ENCODE measurements at places on chromosomes 1 and 21. TPM values are rescaled to one million over a fixed set of nuclear protein-coding genes. Genes with fewer than 3 reads are reported as not detected.

GRCh38 chr1:67312615-67313014 is 4.9 kb downstream of the IL12RB2 start:
- no peak for DNase-seq

The GOLT1A gene
- total RNA-seq, result not detected

GRCh38 chr1:100896481-100896982 is 642 bp downstream of the SLC30A7 start:
- no peak for DNase-seq

DNA sequence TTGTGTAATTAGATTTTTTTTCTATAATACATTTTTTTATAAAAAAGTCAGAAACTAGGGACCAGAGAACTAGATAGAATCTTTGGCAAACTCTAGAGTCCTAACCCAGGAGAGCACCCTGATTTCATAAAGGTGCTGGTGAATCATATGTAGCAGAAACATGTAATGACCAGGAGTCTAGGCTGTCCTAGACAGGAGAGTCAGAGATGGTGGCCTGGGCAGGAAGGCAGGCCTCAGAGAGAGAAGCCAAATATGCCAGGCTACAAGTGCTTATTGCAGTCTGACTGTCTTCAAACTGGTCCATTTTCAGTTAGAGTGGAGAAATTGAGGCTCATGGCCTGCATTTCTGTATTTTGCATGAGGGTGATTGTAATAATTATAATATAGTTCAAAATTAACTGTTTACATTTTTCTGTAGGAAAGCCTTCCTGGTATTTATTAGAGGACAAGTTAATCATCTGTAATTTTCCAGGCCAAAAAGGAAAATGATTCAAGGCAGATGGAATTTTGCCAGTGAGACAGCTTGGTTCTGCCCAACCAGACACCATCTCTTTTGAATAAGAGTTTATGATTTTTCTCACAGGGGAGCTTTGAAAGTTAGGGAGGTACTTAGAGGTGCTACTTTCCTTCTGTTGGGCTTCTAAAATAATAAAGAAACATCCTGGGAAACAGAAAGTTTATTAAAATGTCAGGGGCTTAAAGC is 129.8 kb downstream of the S1PR1 start:
- DNase-seq, result no peak

GRCh38 chr1:22949822-22950331 is 22.8 kb downstream of the LACTBL1 start:
- DNase-seq, result no peak

DNA sequence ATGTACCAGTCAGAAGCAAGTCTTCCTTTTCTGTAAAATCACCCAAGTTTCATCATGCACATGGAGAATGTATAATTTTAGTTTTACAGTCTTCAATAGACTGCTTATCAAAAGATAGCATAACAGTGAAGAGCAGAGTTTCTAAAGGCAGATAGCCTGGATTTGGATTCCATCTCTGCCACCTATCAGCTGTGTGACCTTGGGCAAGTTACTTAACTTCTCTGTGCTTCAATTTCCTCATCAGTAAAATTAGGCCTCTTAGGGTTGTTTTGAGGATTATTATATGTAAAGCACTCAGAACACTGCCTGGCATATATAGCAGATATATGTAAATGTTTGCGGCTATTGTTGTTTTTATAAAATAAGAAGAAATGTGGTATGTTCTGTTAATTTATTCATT is 38.9 kb downstream of the PTGFRN start:
- DNase-seq, result no peak

DNA sequence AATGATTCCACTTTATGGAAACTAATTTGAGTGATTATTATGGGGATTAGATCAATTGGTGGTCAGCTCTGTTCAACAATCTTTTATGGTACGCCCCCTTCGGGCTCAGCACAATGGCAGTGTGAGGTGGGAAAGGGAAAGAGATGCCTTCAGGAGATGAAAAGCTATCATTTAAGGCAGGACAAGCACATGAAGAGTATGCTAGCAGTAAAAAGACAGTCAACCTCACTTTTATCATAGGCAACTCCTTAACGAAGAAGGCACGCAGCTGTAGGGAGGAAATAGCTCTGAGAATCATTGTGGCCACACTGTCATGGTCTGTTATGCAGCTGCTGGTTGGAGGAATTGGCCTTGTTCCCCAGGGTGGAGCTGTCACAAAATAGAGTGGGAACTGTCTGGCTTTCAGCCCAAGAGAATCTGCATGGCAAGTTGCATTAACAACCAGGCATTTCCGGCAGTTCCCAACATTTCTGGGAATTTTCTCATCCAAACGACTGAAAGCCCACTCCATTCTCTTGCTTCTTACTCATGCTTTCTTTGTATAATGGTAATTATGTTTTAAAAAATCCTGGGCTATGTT is 54.4 kb upstream of the BCL10 start:
- DNase-seq, result no peak
